ENCODE measurements at places on chromosomes 5 and 9.

DNA sequence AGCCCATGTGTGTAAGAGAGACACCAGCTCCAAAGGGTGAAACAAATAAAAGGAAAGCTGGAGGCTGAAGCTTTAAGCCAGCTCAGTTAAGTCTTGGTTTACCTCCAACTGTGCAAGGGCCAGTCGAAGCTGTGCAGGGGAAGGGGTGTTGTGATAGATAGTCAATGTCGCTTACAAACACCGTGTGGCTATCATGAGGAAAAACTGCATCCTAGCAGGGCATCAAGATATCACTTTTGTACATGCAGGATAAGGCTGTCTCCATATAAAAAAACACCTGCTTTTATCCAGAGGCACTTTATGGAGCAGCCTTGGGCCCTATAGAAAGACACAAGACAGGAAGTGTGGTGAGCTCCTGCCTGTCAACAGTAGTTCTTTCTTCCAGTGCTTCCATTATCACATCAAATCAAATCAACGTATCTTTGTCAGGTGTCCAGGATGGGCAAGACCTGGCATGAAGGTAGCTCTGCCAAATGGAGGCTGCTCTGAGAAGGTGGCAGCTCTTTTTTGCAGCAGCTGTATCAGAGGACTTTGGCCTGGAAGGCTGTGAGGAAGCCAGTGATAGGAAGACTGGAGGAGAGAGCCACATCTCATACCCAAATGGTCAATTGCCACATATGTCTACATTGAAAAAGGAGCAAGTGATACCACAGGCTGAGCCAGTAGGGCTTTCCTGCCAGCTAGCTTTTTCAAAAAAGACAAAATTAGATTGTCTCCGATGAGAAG lies 29.3 kb upstream of the SELENOP start:
- DNase-seq, result no peak

GRCh38 chr5:39526914-39527477 lies 102.2 kb upstream of the DAB2 start:
- DNase-seq, result no peak

- peak; percentile 53 for DNase-seq
These were observed 2.1 kb downstream of the BRINP1 start for GRCh38 chr9:119366909-119367682.

GRCh38 chr5:56421246-56422075 lies 188.3 kb upstream of the ANKRD55 start:
- DNase-seq, result no peak

GRCh38 chr5:111254613-111255012 lies 30.4 kb downstream of the CAMK4 start:
- DNase-seq, result no peak

GRCh38 chr9:134838651-134839454 lies 41.8 kb upstream of the FCN2 start:
- DNase-seq, result no peak

GRCh38 chr5:177098120-177098469 lies 11.4 kb downstream of the FGFR4 start:
- no peak for DNase-seq

DNA sequence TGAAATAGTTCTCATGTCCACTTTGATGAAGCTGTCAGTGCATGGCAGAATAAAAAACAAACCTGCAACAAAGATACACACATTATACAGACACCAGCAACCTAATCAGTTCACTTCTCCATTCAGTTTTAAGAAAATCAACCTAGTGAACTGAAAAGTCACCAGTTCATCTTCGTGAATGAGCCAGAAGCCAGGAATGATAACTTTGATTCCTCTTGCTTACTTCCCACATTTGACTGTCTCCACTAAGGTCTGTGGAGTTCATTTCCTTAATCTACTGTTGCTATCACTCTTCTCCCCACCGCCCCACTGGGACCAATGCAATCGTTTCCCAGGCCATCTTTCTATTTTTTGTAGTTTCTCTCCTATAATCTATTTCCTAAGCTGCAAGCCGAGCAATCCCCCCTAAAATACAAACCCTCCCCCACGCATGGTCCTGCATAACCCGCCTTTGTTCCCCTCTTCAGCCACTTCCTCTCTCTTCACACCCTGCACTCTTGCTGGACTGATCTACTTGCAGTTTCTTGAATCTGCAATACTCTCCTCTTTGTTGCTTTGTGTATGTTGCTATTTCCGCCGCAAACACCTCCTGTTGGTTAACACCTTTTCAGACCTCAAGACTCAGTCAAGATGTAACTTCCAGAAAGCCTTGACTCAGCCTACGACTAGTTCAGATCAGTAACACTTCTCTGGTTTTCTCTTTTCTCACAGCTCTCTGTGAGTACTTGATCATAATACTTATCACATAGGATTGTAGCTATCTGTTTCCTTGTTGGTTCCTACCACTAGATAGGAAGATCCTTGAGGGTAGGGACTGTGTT lies 16.6 kb downstream of the STOM start:
- DNase-seq, result no peak

DNA sequence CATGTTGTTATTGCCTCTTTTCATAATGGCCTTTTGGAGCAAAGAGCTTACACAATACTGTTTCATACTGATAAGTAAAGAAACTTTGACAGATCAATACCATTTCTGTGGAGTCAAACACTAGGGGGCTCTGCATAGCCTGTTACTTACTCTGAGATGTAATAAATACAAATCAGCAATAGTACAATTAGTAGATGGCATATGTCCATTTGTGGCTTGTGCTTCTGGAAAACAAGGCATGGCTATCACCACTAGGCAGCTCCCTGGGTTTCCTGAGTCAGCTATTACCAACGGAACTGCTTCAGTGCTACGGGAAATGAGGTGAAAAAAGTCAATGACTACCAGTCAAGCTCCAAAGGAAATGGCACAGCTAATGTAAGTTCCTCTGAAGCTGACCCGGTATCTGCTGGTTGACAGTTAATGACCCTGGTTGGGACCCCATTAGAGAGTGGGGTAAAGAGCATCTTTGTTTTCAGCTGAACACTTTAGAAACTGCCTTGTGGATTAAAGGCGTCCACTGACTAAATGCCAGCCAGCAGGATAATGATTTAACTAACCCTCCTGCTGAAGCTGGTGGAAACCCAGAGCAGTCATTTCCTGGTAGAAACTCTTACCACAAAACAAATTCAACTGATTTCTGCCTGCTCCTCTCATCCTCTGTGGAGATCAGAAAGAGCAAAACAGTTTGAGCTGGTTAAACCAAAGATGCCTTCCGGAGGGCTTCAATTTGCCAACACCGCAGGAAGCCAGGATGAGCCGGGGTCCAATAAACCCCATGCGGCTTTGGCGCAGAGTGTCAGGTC lies 69.0 kb upstream of the FAM169A start:
- DNase-seq, result peak; percentile 91

GRCh38 chr9:75134495-75134894 lies 46.2 kb downstream of the OSTF1 start:
- DNase-seq, result no peak

GRCh38 chr9:119801311-119801710 lies 432.1 kb upstream of the BRINP1 start:
- DNase-seq, result no peak

DNA sequence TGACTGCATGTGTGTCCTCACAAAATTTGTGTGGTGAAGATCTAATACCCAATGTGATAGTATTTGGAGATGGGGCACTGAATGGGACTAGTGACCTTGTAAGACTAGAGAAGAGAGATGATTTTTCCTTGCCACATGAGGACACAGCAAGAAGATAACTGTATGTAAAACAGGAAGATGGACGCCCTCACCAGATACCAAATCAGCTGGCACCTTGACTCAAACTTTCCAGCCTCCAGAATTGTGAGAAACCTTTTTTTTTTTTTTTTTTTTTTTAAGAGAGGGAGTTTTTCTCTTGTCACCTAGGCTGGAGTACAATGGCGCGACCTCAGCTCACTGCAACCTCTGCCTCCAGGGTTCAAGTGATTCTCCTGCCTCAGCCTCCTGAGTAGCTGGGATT lies 40.3 kb downstream of the UBTD2 start:
- DNase-seq, result no peak

DNA sequence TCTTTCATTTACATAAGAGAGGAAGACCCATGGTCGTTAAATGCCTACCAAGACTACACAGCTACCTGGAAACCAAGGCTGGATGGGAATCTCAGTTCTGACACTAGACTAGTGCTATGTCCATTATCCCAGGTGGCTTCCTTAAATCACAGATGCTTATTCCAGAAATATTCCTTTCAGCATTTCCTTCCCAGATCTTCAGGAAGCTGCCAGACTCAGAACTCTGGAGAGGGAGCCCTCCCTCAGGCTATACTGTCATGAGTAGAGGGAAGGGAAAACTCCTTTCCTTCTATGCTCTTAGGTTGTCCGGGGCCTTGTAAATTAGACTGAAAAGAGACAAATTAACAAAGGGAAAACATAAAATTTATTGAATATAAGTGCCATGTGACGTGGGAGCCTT lies 20.8 kb downstream of the FREM1 start:
- DNase-seq, result no peak

DNA sequence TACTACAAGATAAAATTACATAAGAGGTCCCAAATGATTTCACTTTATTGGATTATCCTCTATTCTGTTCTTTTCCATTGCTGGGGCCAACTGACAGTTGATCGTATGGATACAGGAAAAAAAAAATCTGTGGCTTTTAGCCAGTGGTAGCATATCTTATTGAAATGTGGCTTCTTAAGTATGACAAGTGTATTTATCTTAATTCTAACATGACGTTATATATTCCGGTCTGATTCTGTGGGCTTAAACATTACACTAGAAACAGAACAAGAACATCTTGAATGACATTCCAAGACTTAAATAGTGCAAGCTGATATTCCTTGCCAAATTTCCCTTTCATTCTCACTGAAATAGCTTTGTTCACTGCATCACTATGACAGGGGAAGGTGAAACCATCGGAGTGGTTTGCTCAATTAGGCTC lies 117.9 kb downstream of the INSYN2B start:
- no peak for DNase-seq

DNA sequence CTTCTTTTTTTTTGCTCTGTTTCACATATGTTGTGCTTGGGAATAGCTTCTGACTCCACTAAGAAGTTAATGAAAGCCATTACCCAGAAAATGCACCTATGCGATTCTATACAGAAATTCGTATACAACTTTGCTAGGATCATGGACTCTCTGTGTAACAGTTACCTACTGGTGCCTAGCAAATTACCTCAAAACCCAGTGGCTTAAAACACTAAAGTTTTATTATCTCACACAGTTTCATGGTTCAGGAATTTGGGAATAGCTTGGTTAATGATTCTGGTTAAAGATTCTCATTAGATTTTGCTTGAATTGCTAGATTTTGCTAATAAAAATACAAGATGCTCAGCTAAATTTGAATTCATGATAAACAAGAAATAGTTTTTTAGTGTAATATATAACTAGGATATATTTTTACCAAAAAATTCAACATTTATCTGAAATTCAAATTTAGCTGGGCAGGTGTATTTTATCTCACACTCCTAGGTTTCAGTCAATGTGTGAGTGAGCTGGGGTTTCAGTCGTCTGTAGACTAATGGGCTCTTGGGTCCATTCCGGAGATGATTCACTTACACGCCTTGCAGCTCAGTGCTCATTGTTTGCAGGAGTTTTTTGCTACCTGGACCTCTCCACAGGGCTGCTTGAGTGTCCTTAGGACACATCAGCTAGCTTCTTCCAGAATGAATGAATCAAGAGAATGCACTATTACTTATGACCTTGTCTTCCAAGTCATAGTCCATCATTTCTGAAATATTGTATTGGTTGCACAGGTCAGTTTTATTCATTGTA lies 75.1 kb downstream of the MROH2B start:
- no peak for DNase-seq

DNA sequence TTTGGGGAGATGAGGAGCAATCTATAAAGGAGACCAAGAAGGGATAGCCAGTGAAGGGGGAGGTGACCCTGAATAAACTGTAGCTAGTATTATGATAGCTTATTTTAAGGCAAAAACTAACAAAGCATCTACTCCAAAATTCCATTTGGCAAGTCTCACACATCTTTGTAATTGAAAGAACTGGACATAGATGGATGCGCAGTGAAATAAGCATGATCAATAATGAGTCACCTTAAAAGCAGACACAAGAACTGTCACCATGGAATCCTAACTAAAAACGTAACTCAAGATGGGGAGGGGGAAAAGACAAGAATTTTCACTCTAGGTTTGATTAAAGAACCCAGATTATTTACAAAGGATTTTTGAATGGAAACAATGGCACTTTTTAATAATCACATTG lies 164.5 kb downstream of the MED27 start:
- DNase-seq, result no peak

GRCh38 chr5:157266286-157267007 lies 524 bp downstream of the CYFIP2 start:
- DNase-seq, result peak; percentile 40

GRCh38 chr5:173391031-173391430 lies 62.8 kb upstream of the STC2 start:
- peak; percentile 5 for DNase-seq

DNA sequence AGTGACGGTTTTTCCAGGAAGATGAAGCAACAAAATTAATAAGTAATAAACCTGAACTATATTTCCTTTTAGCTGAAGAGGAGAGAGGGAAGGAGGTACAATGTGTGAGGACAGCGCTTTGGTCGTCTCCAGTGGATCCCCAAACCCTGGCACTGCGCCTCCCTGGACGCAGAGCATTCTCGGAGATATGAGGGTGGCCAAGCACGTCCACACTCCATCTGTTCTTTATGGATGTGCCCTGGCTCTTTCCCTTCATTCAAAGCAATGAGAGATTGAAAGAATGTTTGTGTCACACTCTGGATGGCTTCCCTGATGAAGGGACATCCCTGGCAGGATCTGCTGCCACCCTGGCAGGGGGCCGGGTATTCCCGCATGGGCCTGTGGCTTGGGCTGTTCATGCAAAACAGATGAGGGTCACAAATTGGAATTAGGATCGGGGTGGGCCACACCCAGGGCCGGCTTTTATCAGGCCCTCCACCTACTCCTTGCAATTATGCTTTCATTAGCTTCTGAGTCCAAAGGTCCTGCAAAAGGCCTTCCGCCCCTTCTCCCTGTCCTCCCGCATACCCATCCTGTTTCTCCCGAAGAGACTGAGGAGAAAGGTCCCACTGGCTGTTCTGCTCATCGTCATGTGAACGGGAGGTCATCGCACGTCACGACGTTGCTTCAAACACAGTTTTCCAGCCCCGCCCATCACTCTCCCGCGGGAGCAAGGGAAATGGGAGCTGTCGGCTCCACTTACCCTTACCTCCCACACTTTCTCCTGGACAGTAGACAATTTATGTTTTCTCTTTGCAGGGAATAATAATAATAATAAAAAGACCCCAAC lies 286.1 kb upstream of the IRX4 start:
- peak; percentile 51 for DNase-seq

- DNase-seq, result no peak
These were observed 12.4 kb downstream of the SPATA31E1 start for GRCh38 chr9:87894998-87895625.

- no peak for DNase-seq
These were observed 485.9 kb upstream of the KLF4 start for GRCh38 chr9:107975426-107976010.

GRCh38 chr9:72635197-72635596 lies 113.8 kb downstream of the TMC1 start:
- DNase-seq, result no peak

All from cerebellar cortex (tissue), 1 donor.